Hepatocyte (in vitro differentiated cells): ENCODE measurements at places on chromosomes 13 and 19. TPM values are rescaled to one million over a fixed set of nuclear protein-coding genes. Genes with fewer than 3 reads are reported as not detected.
A peak's percentile ranks its signal among the peaks of the same experiment; 100 is the strongest.

LILRA1 gene
- total RNA-seq = not detected in 2 replicates

TEX101 gene
- total RNA-seq = not detected in 2 replicates

GRCh38 chr13:76879203-76879882 is 6.9 kb downstream of the KCTD12 start:
- peak; percentile 33 for DNase-seq

DNA sequence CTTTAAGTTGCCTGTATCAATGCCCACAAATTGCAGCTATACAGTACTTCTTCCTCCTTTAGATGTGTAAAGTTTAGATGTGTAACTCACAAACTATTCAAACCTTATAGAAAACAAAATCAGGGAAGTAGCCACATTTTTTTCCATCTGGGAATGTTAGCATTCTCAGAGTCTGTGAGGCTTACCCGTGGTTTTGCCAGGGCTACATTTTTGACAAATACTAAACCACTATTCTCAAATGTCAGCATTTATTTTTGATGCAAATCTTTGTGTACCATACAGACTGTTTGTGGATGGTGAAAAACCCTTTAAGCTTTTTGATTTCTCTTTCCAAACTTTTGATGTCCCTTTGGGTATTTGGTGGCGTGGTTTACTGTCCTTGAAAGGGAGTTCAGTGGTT is 216.4 kb downstream of the POSTN start:
- no peak for DNase-seq

ZNF99 gene
- not detected in 2 replicates for total RNA-seq

DNA sequence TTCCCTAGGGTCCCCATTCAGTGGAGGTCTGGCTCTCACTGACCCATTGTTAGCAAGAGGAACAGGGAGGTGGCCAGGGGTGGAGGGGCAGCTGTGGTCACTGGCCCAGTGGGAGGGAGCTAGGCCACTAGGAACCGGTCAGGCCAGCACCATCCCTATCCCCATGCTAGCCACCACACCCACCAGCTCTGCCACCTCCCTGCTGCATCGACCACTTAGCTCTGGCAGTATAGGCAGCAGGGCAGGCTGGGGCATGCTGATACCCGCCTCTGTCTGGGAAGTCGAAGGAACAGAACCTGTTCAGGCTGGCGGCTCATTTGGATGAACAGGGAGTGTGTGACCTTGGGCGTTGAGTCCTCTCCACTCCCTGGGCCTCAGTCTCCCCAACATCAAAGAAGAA is 4.7 kb downstream of the PPP1R13L start:
- peak; percentile 2 for DNase-seq

PRR22 gene
- total RNA-seq = 0.13 and 1.2 TPM in 2 replicates

VSTM1 gene
- total RNA-seq = not detected in 2 replicates

DNA sequence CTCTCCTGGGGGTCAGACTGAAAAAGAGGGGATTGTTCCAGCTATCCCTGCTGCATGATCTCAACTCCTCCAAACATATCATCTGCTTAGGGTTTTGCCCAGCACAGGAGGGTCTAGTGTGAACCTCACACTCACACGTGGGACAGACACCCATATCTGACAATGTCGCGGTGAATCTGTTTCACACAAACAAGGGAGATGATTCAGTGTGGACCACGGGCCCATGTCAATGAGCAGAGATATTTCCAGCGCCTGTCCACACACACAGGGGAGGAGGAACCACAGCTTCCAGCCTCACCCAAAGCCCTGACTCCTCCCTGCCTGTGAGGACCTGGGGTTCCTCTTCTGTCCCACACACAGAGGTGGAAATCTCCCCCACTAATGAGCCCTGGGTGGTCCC is 29.6 kb upstream of the KIR3DL3 start:
- no peak for DNase-seq

DNA sequence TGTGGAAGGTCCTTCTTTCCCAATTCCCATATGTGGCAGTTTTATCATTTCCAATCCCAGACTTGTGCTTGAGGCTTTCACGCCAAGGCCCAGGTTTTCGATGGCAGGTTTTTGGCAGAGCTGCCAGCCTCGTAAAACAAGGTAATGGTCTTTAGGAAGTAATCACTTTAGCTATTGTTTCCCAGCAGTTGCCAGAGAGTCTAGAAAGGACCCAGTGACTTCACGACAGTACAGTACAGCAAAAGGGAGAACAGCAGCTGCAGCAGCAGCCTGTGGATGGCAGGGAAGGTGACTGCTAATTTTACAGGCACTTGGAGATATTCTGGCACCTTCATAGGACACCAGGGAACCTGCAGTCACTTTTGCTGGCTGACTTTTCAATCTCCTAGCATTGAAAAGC is 291.6 kb upstream of the MAB21L1 start:
- DNase-seq = no peak

GRCh38 chr13:89401264-89401675 is 1730.1 kb downstream of the SLITRK5 start:
- peak; percentile 34 for DNase-seq

DNA sequence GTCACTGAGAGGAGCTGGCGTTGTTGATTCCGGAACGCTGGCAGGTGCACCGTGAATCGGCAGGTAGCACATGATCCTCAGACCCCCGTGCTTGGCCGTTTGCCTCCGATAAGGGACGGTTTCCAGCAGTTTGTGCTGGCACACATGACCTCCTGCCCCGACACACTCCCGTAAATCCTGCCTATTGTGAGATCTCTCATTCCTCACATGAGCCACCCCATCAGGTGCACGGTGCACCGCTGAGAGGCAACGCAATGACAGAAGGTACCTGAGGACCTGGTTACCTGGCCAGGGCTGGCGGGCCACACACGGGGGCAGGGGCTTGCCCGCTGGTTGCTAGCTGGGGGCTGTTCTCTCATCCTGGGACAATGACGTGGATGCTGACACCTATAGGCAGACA is 2.1 kb upstream of the ADPRHL1 start:
- DNase-seq = no peak

GRCh38 chr13:45949161-45949560 is 97.6 kb upstream of the SIAH3 start:
- DNase-seq = no peak

GRCh38 chr13:52980695-52981094 is 47.9 kb upstream of the OLFM4 start:
- DNase-seq = no peak

- no peak for DNase-seq
Measured at GRCh38 chr13:40874138-40874779, 84.8 kb downstream of the SLC25A15 start.

DNA sequence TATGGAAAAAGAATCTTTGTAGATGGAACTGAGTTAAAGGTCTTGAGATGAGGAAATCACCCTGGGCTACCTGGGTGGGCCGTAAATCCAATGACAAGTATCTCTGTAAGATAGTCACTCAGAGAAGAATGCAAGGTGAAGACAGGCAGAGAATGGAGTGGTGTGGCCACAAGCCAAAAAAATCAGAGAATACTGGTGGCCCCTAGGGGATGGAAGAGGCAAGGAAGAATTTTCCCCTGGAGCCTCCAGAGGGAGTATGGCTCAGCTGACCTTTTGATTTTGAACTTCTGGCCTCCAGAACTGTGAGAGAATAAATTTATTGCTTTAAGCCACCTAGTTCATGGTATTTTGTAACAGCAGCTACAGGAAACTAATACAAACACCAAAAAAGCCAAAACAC is 32.7 kb upstream of the CSNK1A1L start:
- DNase-seq = no peak

MISP3 gene
- total RNA-seq = 3.7 and 4.9 TPM in 2 replicates

MLLT1 gene
- 13.6 and 17.2 TPM in 2 replicates for total RNA-seq

GRCh38 chr13:23645851-23646250 is 75.6 kb downstream of the TNFRSF19 start:
- DNase-seq = no peak

PRODH2 gene
- 5.1 and 6.8 TPM in 2 replicates for total RNA-seq

ZNF296 gene
- 0.52 TPM in 1 of 2 replicates, not detected in the other for total RNA-seq

NCAN gene
- 0.03 TPM in 1 of 2 replicates, not detected in the other for total RNA-seq

DNA sequence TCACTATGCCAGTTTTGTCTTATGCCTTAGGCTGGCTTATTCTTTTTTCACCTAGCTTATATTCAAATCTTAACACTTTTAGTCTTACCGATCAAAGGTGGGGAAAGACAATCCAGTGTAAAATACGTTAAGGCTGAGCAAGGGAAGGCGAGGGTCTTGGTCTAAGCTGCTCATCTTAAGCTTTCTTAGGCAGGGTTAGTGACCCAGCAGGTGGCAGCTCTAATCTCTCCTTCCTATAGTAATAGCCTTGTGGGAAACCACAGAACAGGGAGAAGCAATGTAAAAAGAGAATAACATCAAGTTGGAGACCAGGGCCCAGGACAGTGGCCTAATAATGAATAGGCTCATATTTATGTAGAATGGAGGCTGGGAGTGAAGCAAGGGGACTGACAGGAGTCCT is 45.9 kb downstream of the COG3 start:
- DNase-seq = no peak

DNA sequence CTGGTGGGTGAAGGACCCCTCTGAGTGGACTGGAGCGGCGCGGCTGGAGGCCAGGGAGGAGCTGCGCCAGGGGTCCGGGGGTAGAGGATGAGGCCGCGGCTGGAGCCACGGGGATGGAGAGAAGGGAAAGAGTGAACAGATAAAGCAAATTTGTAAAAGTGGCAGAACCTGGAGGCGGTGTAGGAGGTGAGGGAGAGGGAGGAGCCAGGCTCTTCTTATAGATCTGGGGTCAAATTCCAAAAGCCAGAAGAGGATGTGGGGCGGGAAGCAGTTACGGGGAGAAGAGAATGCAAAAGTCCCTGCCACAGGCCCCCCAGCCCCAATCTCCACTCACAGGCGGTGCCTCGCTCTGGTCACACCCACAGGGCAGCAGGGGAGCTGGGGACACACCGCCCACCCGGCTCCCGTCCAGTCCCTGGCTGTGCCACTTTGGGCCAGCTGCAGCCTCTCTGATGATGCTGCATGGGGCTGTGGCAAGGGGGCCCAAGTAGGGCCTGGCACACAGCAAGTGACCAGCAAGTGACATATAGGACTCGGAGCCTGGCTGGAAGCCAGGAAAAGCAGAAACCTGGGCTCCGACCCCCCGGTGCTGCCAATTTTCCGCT is 11.1 kb downstream of the LRRC4B start:
- peak; percentile 60 for DNase-seq

DNA sequence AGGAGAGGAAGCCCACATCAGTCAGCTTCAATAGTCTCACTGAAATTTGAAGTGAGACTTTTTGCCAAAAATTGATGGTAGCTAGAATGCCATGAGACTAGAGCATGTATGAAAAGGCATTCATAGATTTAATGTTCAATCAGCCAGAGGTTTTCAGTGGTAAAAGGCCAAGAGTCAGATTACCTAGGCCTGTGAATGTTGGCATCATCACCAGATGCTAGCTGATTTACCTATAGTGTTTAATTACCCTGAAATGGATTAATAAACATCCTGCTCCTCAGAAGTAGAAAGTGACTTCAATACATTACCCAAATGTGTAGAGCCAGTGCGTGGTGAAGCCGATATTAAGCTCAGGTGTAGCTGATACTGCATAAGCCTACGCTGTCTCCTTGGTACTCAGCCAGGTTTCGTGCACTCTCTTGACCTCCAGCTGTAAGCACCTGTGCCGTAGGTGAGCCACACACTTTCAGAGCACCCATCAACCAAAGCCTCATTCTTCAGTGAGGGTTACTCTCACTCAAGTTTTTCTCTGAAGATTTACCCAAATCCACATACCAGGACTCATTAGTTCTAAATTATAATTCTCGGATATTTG is 1140.3 kb upstream of the SLC10A2 start:
- DNase-seq = no peak

DNA sequence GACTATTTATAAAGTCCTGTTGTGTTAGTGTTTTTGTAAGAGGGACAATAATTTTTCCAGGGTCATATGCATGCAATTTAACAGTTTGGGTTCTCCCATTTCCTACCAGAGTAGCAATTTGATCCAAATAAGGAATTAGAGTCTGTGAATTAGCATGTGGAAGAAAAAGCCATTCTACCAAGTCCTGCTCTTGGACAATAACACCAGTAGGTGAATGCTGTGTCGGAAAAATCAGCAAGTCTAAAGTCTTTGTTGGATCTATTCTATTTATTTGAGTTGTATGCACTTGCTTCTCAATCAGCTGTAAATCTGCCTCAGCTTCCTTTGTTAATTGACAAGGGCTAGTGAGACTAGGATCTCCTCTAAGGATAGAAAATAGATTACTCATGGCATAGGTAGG is 21.4 kb upstream of the IL17D start:
- no peak for DNase-seq
